Body of pancreas (tissue), 4 donors: ENCODE measurements at places on chromosomes 3 and 15.
A peak's percentile ranks its signal among the peaks of the same experiment; 100 is the strongest.

GRCh38 chr3:41601404-41601987 lies 360.4 kb downstream of the ULK4 start:
- DNase-seq = no peak

GRCh38 chr3:197858133-197858532 lies 67.1 kb downstream of the LRCH3 start:
- no peak for DNase-seq

- DNase-seq = no peak
Measured at GRCh38 chr3:147483578-147483977, 74.4 kb downstream of the ZIC1 start.

DNA sequence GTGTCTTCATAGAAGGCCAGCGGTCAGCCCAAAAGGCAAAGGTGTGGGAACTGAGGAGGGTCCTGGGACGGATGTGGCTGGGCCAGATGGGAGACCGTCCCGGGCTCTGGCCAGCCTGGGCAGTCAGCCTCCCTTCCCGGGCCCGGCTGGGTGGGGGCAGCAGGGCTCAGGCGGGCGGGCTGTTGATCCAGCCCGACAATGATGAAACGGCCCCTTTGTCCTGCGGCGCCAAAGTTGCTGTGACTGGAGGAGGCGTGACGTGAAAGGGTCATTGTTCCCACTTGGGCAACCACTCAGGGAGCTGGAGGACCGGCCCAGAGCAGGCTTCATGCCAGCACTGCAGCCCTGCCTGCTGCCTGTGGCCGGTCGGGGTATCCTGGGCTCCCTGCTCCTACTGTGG lies 16.5 kb downstream of the DUSP7 start:
- DNase-seq = peak; percentile 67

DNA sequence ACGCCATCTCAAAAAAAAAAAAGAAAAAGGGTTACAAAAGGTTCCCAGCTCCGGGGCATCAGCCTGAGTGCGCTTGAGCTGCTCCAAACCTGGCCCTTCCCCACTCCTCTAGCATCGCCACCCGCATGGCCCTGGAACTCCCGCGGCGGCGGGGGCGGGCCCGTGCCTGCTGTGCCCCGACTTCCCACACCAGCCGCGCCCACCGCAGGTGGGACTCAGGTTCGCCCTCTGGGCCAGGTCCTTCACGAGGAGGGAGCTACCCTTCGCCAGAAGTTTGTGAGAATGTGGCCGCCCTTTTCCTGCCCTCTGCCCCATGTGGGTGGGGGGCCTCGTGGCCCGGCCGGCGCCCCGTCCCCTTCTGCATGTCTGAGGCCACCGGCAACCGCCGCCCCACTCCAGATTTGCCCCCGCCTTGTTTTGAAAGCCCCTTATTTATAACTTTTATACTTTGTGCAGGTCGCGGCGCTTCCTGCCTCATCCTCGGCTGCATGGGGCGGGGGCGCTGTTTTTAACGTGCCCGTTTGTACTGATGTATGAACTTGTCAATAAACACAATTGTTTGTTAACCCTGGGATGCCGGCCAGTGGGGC lies 507 bp upstream of the JMJD7 start:
- DNase-seq = no peak

DNA sequence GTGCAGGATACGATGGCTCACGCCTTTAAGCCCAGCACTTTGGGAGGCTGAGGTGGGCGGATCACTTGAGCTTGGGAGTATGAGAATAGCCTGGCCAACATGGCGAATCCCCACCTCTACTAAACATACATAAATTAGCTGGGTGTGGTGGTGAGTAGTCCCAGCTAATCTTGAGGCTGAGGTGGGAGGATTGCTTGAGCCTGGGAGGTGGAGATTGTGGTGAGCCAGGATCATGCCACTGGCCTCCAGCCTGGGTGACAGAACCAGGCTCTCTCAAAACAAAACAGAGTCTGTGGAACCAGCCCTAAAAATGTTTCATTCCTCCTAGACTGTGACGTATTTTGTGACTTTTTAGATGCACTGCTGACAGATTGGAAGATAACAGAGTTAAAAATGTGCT lies 34.3 kb upstream of the RAD51 start:
- no peak for DNase-seq

DNA sequence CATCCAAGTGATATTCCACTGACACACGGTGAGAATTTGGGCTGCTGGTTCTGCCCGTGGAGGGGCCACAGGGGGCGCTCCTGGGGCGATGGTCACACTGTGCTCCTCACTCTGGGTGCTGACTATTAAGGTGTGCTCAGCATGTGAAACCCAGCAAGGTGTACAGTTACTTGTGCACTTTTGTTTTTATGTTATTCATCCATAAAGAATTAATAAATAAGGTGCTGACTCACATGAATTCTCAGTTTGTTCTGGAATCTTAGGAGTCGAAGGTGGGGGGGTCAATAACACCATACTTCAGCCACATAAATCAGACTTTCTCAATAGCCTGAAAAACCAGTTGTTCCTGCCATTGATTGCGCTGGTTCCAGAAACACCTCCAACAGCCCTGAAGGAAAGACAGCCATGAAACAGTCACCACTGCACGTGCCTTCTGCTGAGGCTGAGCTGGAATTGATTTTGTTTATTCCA lies 53.5 kb upstream of the SPATA12 start:
- peak; percentile 46 for DNase-seq

GRCh38 chr3:129460572-129460971 lies 20.5 kb downstream of the IFT122 start:
- DNase-seq = no peak

- DNase-seq = no peak
Measured at GRCh38 chr3:48709051-48709461, 8.0 kb downstream of the IP6K2 start.

- peak; percentile 10 for DNase-seq
Measured at GRCh38 chr3:79032686-79033318, 735.0 kb downstream of the ROBO1 start.

DNA sequence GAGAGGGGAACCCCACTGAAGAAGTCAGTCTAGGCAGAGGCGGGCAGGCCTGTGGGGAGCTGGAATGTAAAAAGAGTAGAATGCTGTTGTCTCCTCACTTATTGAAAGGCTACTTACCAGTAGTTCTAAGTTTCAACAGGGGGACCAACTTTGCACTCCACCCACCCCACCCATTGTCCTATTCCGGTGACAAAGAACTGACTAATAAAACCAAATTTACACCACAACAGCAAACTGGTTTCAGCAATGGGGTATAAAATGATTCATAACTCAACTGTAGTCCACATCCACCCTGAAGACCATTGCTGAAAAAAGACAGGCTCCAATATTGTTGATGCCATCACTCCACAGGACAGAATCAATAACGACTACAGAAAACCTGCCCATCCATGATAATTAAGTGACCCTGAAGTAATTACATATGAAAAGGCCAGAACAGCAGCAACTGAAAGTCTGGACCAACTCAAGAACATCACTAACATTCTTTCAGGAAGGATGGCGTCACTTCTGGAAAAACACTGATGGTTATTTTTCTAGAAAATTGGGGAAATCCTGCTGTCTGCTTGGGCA lies 80.2 kb downstream of the ABI3BP start:
- DNase-seq = no peak

GRCh38 chr3:122403489-122403888 lies 12.4 kb downstream of the WDR5B start:
- no peak for DNase-seq

GRCh38 chr3:14222900-14223594 lies 44.4 kb downstream of the LSM3 start:
- DNase-seq = no peak

- DNase-seq = no peak
Measured at GRCh38 chr15:49270541-49271421, 100.7 kb downstream of the GALK2 start.

- DNase-seq = peak; percentile 91
Measured at GRCh38 chr15:89768071-89768500, 8.0 kb upstream of the MESP2 start.

- no peak for DNase-seq
Measured at GRCh38 chr3:28850186-28850585, 430.7 kb upstream of the RBMS3 start.

- no peak for DNase-seq
Measured at GRCh38 chr3:147651107-147651778, 242.1 kb downstream of the ZIC1 start.

GRCh38 chr3:12536423-12536822 lies 8.9 kb downstream of the MKRN2OS start:
- DNase-seq = no peak

GRCh38 chr15:75104804-75105557 lies 81.6 kb downstream of the PPCDC start:
- peak; percentile 64 for DNase-seq

DNA sequence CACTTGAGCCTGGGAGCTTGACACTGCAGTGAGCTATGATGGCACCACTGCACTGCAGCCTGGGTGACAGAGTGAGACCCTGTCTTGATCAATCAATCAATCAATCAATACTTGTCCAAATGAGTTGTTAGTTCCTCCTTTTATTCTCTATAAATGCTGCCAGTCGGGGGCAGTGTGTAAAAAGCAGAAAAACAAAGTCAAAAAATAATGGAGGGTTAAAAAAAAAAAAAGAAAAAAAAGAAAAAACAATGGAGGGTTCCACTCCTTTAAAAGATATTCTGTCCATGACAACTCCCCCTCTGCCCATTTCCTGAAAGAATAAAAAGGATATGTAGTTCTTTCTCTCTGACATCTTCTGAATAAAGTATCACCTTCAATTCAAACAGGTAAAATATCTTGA lies 1068.6 kb downstream of the FHIT start:
- DNase-seq = no peak

- DNase-seq = no peak
Measured at GRCh38 chr3:64509206-64509605, 178.6 kb downstream of the ADAMTS9 start.

GRCh38 chr15:39609166-39609916 lies 28.5 kb downstream of the THBS1 start:
- no peak for DNase-seq

GRCh38 chr3:13417166-13417947 lies 2.8 kb downstream of the NUP210 start:
- DNase-seq = no peak

DNA sequence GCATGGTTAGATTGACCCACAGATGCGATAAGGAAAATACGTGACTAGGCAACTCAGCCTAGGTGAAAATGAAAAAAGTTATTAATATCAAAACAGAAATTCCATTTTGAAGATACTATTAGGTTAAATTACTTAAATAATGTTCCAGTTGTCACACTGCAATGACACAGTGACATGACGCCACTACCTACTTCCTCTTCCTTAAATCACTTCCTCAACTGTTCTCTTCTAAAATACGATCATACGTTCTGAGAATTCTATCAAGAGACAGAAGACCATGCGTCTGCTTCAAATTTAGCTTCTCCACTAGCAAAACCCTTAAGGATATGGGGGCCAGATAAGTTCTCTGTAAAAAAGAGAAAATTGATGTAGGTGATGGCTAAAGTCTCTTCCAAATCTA lies 18.2 kb downstream of the CMTM6 start:
- DNase-seq = no peak

DNA sequence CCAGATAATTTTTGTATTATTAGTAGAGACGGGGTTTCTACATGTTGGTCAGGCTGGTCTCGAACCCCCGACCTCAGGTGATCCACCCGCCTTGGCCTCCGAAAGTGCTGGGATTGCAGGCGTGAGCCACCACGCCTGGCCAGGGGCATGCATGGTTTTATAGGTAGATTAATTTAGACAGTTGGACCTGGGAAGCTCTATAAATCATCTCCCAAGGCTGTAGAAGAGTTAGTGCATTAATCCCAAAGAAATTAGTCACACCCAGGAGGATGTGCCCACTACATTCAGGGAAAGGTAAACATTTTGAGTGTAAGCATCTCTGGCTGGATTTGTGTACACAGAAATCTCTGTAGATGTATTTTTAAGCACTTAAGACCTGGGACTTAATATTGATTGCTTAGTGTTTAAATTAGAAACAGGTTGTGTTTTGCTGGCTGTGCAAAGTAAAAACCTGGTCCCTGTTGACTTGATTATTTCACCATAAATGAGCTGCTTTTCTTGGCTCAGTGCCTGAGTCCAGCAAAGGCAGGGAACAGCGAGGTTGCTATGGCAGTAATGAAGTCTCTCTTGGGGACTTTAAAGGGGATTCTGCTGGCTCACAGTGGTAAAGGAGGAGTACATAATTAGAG lies 19.2 kb downstream of the EXOSC7 start:
- peak; percentile 69 for DNase-seq

DNA sequence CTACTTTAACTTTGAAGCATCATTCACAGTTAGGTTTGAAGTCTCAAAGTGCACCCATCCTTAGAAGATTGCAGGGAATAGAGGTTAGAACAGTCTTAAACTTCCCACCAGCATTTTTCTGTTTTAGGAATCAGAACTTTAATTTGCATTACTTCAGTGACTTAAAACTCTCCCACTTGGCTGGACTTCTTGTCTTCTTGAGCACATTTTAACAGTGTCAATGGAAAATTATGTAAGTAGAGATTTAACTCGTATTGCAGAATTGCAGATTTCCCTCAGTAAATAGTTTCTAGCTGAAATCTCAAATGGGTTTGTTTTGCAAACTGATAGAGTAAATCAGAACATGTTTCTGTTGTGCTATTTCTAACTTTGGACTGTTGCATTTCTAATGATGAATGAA lies 369.6 kb downstream of the OTOL1 start:
- no peak for DNase-seq

DNA sequence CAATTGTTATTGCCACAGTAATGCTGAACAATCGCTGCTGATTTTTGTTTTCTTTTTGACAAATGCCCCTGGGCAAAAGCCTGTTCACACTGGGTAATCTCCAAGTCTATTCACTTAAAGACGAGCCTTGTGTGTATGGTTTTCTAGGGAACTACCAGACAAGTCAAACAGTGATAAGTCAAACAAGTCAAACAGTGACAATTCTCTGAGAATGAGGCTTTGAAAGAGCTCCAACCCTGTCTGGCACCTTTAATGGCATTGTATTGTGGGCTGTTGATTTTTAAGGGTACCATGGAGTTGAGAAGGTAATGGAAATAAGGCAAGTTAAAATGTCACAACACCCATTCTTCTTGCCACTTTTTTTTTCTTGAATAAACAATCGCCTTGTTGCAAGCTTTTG lies 59.4 kb upstream of the TMC3 start:
- no peak for DNase-seq

DNA sequence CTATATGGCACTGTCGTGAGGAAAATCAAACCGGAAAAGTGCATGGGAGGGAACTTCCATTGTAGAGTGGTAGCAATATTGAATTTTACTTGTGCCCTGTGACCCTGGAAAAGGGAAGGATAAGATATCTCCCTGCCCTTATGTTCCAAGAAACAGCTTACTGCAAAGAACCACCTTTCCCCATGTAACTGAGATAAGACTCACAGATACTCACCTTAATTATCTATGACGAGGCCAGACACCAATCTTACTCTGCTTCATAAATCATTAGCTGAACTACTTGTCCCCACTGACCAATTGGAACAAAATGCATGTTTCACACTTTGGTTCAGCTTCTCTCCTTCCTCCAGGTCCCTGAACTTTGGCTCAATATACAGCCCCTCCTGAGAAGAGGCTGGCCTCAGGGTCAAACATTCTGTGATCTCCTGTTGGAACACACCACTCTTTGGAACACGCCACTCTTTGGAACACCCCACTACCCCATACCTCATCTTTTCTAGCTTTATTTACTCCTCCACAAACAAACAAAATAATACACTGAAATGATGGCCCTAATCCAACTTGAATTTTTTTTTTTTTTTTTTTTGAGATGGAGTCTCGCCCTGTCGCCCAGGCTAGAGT lies 6.9 kb upstream of the TOPAZ1 start:
- no peak for DNase-seq
